ENCODE measurements at places on chromosomes 7 and 10.

DNA sequence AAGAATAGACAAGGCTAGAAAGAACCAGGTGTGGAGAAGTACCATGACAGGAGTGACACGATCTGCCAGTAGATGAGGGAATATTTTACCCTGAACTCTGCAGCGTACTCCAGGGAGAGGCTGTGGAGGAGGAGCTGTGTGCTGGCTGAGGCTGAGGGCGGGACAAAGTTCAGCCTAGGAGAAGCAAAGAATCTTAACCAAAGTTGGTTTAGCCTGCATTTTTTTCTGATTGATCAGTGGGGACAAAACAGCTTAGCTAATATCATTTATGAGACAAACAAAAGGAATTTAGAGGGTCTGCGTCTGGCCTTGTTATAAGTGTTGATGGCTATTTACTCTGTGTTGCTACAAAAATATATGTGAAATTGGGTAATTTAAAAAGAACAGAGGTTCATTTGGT lies 5.2 kb upstream of the NPSR1 start:
- DNase-seq: no peak

DNA sequence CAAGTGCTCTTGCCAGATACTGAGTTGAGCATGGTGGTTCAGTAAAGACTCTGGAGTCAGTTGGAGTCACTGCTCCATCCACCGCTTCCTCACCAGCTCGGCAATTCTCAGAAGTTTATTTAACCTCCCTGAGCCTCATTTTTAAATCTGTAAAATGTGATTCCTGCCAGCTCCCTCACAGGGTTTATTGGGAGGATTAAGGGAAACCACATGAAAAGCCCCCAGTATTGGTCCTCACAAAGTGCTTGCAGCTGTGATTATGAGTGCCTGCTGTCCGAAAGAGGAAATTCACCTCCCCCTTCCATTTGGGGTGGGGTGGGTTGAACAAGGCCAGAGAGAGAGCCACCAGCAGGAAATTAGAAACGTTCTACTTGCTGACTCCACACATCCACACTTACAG lies 99.0 kb downstream of the AOAH start:
- no peak for DNase-seq

DNA sequence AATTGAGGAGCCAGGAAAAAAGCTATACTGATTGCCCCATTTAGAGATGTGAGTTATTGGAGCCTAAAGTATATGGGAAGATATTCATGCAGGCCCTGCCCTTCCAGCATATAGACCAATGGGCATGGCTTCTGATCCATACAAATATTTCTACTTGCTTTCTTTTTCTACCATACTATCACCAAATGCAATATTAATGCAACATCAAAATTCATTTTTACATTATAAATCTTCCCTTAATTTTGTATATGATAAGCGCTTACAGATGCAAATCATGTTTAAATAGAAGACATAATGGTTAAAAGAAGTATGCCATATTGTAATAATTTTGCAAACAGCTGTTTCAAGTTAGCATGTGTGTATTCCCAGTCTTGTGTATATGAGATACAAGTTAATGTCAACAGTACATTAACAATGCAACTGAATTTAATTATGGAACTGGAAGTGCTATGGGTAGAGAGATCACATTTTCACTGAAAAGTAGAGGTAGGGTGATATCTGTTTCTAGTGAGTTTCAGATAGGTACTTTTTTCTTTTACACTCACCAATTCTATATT lies 24.6 kb upstream of the WNT16 start:
- no peak for DNase-seq

- DNase-seq: no peak
Observed at GRCh38 chr7:139844779-139845442, 15.8 kb downstream of the TBXAS1 start.

- DNase-seq: no peak
Observed at GRCh38 chr10:91194497-91195179, 25.8 kb upstream of the PCGF5 start.

DNA sequence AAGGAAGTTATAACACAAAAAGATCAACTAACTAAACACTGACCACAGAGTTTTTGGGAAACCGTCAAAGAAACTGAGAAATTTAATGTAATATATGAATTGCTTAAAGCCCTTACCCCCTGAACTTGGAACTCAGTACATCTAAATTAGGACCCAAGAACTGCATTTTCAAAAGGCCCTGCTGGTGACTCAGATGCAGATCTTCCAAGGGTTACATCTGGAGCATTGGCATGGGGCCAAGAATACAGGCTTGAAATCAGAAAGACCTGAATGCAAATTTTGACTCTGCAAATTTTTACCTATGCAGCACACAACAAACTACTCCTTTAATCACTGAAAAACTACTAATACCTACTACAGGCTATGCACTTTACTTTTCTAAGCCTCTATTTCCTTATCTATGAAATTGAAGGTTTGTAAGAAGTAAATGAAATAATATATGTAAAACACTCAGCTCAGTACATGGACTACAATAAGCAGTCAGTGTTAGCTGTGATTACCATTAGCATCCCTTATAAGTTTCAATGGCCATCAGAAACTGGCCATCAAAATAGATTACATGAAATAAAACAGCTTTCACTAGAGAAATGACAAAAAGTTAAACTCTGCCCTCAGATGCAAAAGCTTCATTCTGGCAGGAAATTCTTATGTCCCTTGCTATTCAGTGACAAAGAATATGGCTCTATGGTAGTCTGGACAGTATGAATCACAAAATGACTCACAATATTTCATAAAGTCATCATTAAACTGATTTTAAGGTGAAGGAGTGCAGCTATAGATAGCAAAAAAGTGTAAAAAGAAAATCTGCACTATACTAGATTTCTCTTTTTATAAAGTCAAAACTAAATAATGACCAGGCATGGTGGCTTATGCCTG lies 43.6 kb downstream of the NSUN6 start:
- peak; percentile 54 for DNase-seq

DNA sequence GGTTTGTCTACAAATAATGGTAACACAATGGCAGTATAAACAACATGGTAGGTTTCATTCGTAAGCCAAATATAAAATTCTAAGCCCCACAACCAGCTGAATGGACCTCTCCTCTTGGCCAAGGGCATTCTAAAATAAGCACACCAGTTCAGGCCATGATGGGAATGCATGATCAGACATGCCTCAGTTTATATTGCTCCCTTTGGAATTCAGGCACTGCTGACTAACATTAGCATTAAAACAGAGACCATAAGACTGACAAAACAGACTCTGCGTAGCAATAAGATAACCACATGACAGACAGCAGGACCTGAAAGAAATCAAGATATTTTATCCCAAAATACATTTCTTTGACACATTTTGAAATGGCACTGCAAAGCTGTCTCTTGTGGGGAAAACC lies 125.8 kb downstream of the FAM107B start:
- DNase-seq: no peak

DNA sequence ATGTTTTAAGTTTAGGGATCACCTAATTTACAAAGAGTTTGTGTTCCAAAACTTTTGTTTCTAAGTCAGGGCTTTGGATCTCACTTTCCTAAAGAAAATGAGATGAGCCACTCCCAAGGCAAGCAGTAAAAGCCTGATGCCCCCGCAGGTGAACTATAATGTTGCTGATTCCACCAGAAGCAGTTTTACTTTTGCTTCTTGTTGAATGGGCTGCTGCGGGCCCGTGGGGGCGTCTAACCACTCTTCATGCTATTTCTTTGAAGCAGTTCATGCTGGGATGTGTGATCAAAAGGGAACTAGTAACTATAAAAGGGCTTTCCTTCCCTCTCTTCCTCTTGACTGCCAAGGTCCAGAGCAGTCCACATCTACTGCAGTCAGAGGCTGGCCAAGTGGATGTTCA lies 118.7 kb upstream of the NEBL start:
- DNase-seq: no peak

- DNase-seq: no peak
Observed at GRCh38 chr10:13946209-13946460, 359.4 kb downstream of the PRPF18 start.

DNA sequence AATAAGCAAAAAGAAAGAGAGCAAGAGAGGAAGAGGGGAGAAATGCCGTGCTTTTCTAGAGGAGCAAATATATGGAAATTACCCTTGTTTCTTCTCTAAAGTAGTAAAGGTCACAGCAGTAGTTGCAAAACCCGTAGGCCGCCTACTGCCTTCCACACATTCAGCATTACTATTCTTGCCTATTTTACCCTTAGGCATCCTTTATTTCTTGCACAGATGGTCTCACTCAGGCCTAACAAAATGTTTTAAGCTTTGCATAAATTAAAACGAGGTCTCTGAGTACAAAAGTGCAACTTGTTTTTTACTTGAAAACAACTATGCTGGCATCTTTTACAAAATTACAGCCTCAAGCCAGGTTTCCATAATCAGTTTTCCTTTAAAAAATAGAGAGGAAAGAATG lies 644.6 kb downstream of the AUTS2 start:
- DNase-seq: no peak

- DNase-seq: no peak
Observed at GRCh38 chr10:110181451-110181850, 26.0 kb upstream of the MXI1 start.

Measured in hematopoietic multipotent progenitor cell treated with erythropoietin and hydrocortisone succinate and interleukin-3 and kit ligand, for 15 days (in vitro differentiated cells).